ENCODE measurements at places on chromosomes 5 and 9.

DNA sequence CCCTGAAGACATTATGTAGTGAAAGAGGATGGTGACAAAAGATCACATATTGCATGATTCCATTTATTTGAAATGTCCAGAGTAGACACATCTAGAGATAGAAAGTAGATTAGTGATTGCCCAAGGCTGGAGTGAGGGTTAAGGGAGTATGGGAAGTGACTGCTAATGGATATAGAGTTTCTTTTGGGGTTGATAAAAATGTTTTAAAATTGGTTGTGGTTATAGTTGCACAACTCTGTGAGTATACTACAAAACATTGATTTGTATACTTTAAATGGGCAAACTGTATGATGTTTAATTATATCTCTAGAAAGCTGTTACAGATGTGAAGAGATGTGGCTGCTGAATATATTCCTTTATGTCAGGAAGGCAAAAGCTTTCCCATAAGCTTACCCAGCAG lies 202.8 kb downstream of the CCDC171 start:
- DNase-seq: no peak

DNA sequence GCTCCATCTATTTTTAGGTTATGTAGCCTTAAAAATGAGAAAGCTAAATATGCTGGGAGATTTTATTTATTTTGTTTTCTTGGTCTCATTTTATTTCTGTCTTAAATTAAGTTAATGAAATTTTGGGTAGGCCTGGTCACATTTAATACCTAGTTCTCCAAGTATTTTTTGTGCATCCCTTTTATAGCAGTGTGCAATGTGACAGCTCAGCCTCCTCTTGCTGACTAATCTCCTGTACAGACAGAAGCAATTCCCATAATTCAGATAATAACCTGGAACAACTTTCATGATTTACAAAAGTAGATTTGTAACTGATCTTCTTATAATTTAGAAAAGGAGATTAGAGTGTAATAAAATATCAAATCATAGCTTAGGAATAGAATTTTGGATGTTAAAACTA lies 403.9 kb downstream of the ADGRV1 start:
- no peak for DNase-seq

DNA sequence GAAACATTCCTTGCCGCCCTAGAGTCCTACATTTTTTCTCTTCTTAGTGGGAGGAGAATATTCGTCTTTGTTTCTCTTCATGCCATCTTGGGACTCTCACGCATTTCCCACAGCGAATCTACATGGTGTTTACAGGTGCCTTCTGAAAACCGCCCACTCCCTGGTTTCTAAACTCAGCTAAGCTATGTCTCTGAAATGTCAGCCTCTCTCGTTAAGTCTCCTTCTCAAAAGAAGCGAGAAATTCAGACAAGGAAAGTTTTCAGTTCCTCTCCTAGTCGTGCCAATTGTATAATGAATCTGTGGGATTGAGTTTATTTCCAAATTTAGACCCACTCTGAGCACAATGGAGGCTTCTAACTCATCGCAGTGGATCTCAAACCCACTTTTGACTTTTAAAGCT lies 186.8 kb upstream of the NFIB start:
- no peak for DNase-seq

GRCh38 chr9:116549061-116549664 lies 137.9 kb upstream of the TRIM32 start:
- no peak for DNase-seq

Data from D721Med (cell line).